Activated naive CD4-positive, alpha-beta T cell treated with anti-CD3 and anti-CD28 coated beads, Interleukin-2, amount 50 U/mL, for 16 hours (primary cell): ENCODE measurements at places on chromosomes 6 and 20.

DNA sequence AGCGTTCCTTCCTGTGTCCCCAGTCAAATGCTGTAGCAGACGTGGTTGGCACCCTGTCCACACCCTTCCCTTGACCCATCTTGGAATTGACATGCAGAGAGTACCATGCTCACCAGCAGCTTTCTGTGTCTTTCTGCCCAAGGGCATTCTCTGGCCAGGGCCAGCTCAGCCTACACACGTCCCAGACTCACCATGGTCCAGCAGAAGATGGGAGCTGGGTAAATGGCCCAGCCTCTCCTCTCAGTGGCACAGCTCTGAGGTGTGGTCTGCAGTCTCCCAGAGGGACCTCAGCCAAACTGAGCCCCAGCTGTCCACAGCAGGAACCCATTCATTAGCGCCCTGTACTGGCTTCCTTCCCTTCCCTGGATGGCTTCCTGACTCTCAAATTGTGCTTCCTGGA lies 31.1 kb upstream of the BLCAP start:
- DNase-seq: no peak

DNA sequence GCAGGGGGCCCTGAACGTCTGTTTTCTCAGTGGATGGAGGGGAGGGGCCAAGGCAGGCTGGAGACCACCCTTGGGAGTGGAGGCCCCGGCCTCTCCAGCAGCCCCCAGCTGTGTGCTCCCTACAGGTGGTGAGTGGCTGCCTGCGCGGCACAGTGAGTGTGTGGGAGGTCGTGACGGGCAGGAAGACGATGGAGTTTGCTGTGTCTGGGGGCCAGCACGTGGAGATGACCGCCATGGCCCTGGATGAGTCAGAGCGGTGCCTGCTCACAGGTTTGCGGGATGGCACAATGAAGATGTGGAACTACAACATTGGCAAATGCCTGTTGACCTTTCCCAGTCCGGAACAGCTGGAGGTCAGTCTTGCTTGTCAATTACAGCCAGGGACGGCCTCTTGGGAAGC lies 52.6 kb downstream of the EFCAB8 start:
- DNase-seq: no peak

DNA sequence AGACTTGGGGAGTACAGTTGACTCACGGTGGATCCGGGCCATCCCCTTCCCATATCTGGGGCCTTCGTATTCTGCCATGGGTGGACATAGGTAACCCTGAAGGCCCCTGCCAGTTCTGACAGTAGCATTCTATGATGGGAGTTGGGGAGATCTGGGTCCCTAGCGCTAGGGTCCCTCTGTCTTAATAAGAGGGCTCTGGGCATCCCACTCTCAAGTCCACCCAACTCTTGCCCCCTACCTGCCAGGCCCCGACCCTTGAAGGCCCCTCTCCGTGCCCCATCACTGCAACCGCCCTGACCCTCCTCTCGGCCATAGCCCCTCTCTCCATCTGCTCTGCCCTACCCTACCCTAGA lies 6.5 kb upstream of the CAPN11 start:
- no peak for DNase-seq

- no peak for DNase-seq
Observed at GRCh38 chr6:2756687-2757224, 6.0 kb upstream of the MYLK4 start.

GRCh38 chr20:36591281-36591680 lies 14.3 kb upstream of the RAB5IF start:
- no peak for DNase-seq

DNA sequence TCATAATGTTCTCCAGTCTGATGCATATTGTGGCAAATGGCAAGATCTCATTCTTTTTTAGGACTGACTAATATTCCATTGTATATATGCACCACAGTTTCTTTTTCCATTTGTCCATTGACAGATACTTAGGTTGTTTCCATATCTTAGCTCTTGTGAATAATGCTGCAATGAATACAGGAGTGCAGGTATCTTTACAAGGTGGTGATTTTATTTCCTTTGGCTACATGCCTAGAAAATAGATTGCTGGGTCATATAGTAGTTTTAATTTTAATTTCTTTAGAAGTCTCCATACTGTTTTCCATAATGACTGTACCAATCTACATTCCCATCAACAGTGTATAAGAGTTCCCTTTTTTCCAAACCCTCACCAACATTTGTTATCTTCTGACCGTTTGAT lies 97.5 kb downstream of the TRMT11 start:
- DNase-seq: no peak

- no peak for DNase-seq
Observed at GRCh38 chr20:59581993-59582679, 22.2 kb upstream of the PHACTR3 start.

DNA sequence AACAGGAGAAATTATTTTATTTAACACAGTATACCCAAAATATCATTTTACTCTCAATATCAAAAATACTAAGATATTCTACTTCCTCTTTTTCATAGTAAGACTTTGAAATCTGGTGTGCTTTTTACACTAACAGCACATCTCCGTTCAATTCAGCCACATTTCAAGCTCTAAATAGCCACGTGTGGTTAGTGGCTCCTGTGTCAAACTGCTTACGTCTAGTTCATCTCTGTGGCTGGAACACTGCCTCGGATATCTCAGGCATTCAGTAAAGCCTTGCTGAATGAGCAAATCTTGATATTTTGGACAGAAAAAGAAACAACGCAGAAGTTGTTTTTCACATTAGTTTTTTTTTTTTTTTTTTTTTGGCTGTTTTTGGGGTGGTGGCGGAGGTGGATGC lies 136.1 kb downstream of the EYA4 start:
- no peak for DNase-seq

GRCh38 chr20:57665589-57665971 lies 44.2 kb downstream of the PMEPA1 start:
- no peak for DNase-seq

DNA sequence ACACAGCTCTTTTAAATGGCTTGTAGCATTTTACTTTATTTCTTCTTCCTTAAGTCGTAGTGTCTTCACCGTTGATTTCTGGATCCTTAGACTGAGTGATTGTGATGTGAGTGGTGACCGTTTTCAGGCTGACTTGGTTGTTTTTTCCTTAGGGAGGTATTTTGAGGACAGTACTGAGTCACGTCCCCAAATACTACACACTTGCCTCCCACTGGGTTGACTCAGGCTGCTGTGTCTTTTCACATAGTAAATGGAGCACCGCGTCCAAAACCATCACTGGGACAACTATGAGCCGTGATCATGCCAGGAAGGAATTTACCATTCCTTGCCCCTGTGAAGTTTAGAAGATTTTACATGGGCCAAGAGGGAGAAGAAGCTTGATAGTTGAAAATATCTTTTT lies 174.1 kb downstream of the FARS2 start:
- DNase-seq: no peak

DNA sequence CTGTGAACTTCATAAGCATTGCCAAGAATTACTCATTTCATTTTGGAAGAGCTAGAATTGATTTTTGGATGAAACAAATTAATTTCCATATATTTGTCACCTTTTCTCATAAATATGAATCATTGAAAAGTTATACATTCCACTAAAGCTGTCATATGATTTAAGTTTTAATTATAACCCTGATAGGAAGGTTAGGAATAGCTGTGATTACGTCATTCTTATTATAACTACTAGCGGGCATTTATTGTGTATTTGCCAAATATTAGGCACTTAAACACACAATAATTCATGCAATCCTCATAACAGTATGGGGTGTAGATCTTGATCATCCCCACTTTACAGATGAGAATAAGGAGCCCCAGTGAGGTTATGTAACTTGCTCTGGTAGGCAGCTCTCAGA lies 77.4 kb upstream of the ENPP5 start:
- no peak for DNase-seq

DNA sequence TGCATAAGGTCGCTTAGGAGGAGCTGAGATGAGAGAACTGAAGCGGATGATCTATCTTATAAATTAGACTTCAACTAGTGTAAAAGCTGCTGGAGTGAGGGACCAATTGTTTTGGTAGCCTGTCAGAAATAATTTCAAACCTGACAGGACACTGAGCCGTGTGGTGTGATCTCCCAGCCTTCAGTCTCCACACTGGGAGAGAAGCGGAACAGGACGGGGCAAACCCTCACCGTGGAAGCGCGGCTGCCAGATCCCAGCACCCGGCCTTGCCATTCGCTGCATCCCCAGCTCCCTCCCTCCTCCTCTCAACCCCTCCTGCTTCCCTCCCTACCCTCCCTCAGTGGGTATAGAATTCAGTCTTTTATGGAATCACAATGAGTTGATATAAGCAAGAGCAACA lies 900.1 kb upstream of the SLC35B3 start:
- DNase-seq: no peak

DNA sequence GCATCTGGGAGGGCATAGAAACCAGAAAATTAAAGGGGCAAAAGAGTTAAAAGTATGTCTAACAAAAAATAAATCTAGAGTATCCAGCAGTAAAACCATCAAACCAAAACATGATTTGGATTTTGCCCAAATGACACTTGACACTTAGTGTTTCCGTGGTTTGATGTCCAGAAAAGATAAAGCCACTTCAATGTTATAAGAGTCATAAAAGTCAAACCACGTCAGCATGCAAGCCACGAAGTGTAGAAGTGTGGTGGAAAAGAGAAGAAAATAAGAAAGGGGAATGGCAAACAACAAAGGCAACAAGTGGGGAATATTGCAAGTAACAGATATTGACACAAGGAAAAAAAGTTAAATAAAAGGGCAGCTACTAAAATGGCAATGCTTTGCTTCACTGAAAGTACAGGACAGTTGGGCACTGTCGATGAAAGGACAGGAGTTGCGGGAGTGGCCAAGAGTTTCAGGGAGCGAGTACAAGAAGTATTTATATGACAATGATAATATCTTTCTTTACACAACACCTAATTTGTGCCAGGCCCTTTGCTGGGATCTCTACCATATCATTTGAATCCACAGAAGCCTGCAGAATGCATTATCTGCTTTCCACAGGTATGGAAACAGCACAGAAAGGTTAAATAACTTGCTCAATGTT lies 6.3 kb upstream of the HDDC2 start:
- DNase-seq: no peak

GRCh38 chr20:34070859-34071258 lies 41.2 kb downstream of the EIF2S2 start:
- no peak for DNase-seq

DNA sequence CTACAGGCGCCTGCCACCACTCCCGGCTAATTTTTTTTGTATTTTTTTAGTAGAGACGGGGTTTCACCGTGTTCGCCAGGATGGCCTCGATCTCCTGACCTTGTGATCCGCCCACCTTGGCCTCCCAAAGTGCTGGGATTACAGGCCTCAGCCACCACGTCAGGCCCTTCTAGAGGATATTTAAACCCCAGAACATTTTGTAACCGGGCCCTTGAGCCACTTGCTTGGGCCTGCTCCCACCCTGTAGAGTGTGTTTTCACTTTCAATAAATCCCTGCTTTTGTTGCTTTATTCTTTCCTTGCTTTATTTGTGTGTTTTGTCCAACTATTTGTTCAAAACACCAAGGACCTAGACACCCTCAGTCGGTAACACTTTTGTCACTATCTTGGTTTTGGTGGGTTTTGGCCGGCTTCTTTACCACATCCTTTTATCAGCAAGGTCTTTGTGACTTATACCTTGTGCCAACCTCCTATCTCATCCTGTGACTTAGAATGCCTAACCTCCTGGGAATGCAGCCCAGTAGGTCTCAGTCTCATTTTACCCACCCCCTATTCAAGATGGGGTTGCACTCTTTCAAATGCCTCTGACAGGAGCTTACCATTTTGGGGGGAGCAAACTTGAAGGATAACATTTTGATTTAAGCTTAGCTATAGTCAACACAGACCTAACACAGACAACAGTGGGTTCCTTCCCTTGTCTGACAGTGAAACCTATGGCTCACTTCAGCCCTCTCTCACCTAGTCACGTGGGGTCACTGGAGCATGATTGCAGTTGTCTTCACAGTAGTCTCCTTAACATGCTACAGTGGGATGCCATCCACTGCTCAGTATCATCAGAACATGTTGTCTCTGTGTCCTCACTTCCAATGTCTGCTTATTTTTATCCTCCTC lies 27.9 kb upstream of the KIF6 start:
- no peak for DNase-seq

DNA sequence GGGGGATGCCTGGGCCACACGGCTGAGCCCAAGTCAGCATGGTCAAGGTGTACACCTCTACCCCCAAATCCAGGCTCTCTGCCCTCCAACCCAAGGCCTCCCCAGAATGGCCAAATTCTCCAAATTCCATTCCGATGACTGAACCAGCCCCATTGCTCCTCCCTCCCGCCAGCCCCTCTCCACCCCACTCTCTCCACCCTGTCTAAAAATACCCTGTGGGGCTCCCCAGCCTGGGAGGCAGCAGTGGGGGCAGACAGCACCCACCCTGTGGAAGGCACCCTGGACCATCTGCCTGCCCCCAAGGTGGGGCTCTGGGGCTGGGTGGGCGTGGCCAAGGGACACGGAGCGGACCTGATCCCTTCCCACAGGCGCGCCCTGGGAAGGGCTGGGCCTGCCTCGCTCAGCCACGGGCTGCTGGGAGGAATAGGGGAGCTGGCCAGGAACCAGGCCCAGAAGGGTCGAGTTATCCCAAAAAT lies 11.4 kb downstream of the TEAD3 start:
- no peak for DNase-seq

DNA sequence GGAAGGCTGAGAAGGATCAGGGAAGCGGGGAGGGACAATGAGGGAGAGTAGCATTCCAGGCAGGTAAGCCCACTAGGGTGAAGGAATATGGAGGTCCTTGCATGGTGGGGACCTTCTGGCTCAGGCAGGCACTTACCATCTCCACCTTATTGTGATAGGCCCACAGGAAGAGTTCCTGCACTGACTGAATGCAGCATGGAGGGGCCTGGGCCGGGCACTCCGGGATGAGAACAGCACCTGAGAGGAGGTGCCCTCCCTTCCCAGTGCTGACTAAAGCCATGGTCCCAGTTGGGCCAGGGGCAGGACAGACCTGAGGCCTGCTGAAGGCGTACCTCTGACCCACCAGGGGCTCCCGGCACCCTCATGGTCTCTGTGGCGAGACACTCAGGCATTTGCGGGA lies 392.7 kb downstream of the CDC5L start:
- DNase-seq: no peak

GRCh38 chr20:39698752-39699151 lies 736.6 kb downstream of the DHX35 start:
- no peak for DNase-seq

DNA sequence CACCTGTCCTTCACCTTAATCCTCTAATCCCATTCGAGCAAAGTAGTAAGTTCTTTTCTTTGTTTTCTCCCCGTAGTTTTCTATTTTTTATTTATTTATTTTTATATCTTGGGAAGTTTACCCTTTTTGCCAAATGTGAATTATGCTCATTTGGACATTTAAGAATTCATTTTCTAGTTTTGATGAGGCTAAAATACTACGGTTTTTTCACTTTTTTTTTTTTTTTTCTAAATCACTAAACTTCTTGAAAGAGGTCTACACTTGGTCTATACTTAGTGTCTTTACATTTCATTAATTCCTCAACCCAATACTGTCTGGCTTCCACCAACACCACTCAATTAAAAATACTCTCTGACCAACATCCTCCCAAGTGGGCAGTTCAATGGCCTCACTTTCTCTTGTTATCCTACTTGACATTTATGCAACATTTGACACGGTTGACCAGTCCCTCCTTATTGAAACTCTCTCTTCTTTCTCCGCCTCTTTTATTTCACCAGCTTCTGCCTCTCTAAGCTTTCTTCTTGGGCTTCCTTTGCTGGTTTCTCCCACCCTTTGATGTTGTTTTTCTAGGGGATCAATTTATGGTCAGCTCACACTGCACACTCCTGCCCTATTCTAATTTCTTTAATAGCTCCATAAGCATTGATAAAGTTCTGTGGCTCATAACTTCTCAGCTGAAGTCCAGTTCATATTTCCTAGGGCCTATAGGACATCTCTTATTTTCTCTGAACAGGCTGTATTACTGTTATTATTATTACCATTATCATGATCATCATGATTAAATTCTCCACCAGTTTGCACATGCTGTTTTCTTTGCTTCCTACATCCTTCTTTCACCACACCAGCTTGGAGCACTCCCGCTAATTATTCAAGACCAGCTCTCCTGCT lies 72.6 kb upstream of the CITED2 start:
- no peak for DNase-seq
